Left ventricle myocardium inferior (tissue), 1 donor: ENCODE measurements at places on chromosomes 6 and 20. TPM values are rescaled to one million over a fixed set of nuclear protein-coding genes. Genes with fewer than 3 reads are reported as not detected.

DNA sequence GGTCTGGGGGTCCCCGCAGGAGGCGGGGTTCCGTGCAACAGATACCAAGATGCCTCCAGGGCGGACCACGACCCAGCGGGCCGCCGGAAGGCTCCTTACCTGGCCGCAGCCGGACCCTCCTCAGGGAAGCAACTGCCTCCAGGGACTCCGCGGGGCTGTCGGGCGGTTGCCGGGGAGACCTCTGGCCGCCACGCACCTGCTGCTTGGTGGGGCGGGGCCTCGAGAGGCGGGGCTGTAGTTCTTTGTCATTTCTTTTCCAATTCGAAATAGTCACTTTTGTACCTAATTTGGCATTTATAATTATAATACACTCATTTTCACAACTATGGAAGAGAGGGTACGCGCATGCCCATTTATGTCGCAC, 647 bp downstream of the AK9 start:
- DNase-seq: peak; percentile 41

NMBR gene
- not detected for total RNA-seq

C2 gene
- 9.7 TPM for total RNA-seq

MEA1 gene
- total RNA-seq: 32.6 TPM

FIG4 gene
- 8.0 TPM for total RNA-seq

SPO11 gene
- total RNA-seq: not detected

DNA sequence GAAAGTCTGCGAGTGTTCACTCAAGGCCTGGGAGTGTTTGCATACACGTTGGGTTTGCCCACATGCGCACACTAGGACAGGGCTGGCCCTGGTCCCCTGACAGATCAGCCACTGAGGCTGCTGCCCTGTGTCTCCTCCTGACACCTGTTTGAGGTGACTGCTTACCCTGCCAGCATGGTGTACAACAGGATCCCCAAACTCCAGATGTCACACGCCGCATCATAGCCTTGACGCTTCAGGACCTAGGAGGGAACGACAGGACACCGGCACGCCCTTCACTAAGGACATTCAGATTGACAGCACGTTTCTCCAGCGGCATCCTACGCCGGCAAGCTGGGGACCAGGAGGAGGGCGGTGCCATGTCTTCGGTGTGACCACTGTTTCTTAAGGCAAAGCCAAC, 37.0 kb upstream of the MPC1 start:
- DNase-seq: no peak

DNA sequence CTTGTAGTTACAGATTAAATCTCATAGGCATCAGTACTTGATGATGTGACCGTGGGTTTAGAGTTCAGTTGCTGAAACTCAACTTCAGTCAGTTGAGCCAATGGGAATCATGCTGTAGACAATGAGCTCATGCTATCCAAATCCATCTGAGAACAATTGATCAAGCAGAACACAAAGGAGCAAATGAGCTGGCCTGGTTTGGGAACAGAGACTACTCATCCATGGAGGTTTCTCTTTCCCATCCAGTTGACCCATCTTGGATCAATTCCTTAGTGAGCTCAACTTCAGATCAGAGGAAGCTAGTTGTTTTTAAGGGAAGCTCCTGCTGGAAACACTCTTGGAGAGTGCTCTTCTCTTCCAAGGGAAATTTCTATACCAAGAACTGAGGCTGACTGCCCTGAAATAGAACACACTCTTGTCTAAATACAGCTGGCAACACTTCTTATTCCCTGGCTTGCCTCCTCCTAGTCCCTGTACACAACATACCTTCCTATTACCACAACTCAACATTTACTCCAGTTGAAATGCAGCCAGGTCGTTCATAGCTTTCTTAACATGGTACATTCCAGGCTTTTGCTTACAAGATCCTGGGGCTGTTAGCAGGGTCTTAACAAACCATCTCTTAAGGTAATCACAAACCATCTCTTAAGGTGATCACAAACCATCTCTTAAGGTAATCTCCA, 203.9 kb upstream of the PRDM1 start:
- DNase-seq: no peak

- peak; percentile 49 for DNase-seq
Measured at GRCh38 chr20:35907017-35907701, 47.1 kb downstream of the SCAND1 start.

DNA sequence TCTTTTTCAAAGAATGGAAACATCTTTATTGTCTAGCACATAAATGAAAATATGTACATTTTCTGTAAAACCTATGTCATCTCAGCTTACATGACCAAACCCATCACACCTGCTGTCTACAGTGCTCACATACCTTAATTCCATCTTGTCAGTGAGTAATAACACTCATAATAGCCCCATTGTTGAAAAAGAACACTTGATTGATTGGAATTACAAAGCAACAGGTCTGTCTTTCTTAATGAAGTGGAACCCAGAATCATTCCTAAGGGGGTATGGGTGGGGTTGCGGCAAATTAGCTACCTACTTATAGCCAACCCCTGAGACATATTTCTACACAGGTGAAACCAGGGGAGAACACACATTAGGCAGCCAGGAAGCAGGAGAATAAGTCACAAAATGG, 20.2 kb downstream of the ADGRF4 start:
- no peak for DNase-seq

- DNase-seq: peak; percentile 36
Measured at GRCh38 chr6:149451376-149452036, 33.3 kb downstream of the ZC3H12D start.

MROH8 gene
- total RNA-seq: 3.6 TPM

TTI1 gene
- 12.1 TPM for total RNA-seq

DNA sequence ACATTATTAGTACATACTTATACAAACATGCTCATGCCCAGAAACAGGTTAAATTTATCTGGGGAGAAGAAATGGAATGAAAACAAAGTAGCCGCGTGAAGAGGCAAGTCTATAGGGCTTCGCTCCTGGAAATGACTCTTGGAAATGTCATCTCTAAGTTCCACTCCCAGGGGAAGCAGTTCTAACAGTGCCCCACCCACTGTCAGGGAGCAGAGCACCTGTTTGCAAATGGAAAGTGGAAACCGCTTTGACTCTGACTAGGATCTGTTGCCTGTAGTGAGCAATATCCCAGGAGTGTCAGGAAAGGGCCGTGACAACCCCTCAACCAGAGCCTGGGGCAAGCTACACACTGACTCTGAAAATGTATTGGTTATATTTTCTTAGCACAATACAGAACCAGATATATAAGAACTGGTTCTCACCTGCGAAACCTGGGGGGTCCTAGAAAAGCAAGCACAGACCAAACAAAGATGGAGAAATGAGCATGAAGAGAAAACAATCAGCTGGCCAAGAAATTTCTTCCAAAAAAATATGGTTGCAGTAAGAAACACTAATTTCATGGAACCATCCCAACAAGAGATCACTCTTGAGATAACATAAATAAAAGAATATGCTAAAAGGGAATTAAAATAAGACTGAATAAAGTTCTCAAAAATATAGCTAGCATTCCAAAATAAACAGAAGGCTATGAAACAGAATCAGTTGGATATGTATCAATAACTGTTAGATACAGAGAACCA, 47.5 kb upstream of the CRISP1 start:
- no peak for DNase-seq

GRCh38 chr6:82614518-82614917, 250.9 kb downstream of the TPBG start:
- no peak for DNase-seq

SLC52A3 gene
- 2.3 TPM for total RNA-seq

DNA sequence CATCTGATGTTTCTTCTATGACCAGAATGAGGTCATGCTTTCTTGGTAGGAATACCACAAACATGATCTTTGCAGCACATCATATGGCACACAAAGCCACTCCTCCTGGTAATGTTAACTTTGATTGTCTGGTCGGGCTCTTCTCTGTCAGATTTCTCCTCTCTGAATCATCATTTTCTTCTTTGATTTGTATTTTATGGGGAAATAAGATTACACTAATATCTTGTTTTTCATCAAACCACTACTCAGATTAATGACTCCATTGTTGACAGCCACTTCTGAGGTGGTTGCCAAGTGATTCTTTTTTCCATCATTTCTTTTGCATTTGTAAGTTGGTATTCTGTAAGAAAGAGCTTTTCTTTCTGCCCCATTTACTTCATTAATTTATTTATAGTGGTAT, 29.5 kb downstream of the TRMT11 start:
- no peak for DNase-seq

DNA sequence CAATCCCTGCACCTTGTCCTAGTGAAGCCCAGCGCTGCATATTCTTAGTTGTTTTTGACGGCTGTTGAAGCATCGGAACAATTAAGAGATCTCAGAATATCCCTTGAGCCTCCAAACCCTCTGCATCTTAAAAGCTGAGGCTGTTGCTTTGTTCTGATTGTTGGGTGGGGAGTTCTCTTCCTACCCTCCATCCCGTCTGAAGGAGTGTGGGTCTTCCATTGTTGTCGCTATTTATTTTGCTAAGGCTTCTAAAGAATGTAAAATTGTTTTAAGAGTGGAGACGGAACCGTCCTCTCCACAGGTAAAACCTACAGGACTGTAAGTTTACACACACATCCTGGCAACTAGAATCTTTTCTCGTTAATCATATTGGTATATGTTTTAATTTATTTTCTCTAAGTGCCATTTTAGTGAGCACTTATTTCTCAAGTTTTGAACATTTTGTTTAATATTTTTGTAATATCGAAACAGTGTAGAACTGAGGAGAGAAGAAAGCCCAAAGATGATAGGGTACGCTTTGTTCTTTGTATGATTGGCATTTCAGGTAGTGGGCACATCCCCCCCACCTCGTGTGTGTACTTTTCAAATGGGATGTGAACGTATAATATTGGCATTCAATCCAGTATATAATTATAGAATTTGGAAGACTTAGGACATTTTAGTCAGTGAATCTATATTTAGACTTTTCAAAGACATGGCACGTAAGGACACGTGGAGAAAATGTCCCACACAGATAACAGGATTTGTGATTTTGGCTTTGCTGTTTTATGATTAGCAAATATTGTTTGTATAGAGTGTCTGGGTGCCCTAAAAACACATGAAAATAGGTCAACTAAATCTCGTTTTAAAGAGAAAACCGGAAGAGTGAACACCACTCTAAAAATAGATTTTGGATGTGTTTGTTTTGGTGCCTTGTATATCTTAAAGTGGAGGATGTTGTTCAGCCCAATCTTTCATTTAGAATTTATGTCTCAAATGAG, 1.3 kb downstream of the RNF146 start:
- no peak for DNase-seq

GRCh38 chr20:57787151-57787989, 77.6 kb upstream of the PMEPA1 start:
- DNase-seq: no peak

- DNase-seq: no peak
Measured at GRCh38 chr20:53706466-53707370, 113.1 kb upstream of the ZNF217 start.

GRCh38 chr20:59643615-59644061, 39.3 kb downstream of the PHACTR3 start:
- no peak for DNase-seq

DNA sequence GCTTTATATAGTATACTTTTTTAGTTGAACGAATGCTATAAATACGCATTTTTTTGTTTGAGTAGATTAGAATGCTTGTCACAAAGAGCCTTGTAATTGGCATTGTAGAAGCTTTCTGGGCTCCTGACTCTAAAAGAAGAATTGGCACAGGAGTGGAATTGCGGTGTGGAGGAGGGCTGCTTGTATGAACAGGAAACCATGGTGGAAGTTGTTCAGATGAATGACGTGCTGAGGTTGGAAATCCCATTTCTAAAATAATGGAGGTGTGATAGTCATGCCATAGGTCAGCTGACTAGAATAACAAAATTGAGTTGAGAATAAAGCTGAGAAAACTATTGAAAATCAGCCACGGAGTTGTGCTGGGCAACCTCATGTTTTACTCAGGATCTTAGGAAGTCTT, 174.9 kb downstream of the QKI start:
- DNase-seq: no peak

DNA sequence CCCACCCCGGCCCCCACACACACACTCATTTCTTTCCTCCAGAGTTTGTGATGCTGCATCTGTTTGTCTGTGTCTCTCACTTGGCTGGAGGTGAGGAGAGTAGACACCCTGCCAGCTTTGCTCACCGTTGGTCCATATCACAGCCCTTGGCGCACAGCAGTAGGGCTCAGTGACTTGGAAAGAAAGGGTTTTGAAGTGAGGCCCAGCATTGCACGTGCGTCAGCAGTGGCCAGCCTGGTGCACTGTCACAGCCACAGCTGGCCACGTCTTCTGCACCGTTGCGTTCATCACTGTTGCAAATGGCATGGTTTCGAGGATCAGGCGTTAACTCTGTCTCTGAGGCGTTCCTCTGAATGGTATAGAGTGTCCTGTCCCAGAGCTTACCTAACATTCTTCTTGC, 3.7 kb downstream of the WFDC5 start:
- no peak for DNase-seq

DNA sequence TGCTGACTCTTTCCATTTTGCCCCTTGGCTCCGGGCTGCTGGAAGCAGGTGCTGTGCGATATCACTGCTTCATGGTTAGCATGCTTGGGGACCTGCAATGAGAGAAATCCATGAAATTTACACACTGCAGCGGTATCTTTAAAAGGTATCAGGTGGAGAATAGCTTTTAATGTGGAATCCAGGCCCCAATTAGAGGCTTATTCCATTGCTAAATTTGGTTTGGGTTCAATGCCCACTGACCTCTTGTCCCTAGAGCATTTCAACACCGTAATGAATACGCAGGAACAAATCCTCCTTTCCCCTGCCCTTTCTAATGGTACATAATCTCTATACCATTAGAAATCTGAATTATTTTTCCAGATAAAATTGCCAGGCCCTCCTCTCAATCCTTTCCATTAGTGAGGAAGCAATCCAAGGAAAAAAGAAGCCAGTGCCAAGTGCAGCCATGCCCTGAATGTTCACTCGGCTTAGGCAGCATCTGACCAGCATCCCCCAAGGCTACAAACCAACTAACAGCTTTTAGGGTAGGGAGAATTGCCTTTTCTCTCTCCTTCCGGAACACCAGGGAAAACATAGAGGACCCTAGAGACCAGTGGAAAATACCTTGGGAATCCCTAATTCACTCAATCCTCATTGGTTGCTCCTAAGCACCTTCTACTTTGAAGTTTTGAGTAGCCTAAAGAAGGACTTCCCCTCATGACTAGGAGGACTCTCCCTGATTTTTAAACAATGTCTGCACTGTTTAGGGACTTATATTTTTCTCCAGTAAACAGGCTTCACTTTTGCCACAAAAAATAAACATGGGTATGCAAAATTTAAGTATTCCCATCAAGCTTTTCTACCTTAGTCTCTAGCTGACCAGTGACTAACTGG, 143.1 kb downstream of the QRSL1 start:
- no peak for DNase-seq

GRCh38 chr6:131782764-131783163, 25.1 kb upstream of the ENPP1 start:
- DNase-seq: no peak

GRCh38 chr6:132495604-132496079, 17.3 kb downstream of the STX7 start:
- no peak for DNase-seq

SLC32A1 gene
- total RNA-seq: not detected
